ENCODE measurements at places on chromosomes 4 and X.

DNA sequence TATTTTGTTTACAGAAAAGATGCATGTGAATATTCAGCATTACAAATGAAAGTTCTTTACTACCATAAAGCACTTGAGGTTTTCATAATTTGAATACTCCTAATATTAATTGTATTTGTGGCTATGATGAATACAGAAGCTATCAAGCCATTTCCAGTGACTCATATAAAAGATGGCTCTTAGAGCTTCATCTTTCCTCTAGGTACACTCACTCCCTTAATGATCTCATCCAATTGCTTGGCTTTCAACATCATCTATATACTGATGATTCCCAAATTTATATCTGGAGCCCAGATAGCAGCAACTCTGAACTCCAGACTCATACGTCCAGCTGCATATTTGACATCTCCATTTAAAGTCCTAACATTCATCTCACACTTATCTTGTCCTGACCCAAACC is 183.4 kb upstream of the FAM241A start:
- no peaks in the 10 kb centered on the region for H3K36me3 ChIP-seq
- no peaks in the 10 kb centered on the region for H3K27me3 ChIP-seq
- H3K4me1 ChIP-seq = no peaks in the 10 kb centered on the region
- DNase-seq = no peak
- H3K27ac ChIP-seq = no peak overlapping the region
- no peak overlapping the region for H3K4me3 ChIP-seq

DNA sequence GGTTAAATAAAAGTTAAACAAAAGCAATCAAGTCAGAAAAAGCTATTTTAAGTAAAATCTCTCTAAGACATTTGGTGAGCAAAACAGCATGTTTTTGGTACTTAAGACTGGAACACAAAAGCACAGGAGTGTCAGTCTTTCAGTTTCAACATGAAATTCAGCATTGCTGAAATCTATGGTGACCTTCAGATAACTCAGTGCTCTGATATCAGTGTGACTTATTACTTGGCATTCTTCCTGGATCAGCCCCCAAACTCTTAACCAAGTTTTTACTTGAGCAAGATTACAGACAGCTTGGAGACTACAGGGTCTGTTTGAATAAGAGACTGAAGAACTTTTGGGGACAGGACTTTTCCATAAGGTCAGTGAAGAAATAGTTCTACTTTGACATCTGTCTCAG is 437.2 kb downstream of the RAPGEF2 start:
- peaks cover 45% of the 10 kb centered on the region for H3K4me1 ChIP-seq
- DNase-seq = no peak
- H3K4me3 ChIP-seq = no peak overlapping the region

- H3K27me3 ChIP-seq = no peaks in the 10 kb centered on the region
- H3K27ac ChIP-seq = no peak overlapping the region
- no peaks in the 10 kb centered on the region for H3K36me3 ChIP-seq
- no peak overlapping the region for H3K4me3 ChIP-seq
- H3K4me1 ChIP-seq = no peaks in the 10 kb centered on the region
These were observed 13.9 kb upstream of the SLC7A11 start for GRCh38 chr4:138255917-138256597.

DNA sequence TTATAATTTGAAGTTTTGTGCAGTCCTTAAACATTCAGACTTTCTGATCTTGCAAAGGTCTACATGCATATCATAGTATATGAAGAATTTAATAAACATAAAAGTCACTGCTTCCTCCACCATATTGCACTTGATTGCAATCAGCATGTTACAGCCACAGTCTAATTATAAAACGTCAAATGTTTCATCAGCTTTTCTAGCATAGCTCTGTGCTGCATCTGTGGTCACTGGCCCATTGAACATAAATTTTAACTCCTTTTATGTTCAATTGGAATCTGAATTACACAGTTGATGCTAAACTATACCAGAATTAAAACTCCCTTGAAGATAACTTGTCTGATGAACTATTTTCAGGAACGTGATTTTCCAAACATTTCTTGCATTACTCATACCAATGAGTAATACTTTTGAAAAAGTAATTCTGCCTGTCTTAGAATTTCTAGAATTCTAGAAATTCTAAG is 329.1 kb downstream of the GALNTL6 start:
- H3K36me3 ChIP-seq = no peaks in the 10 kb centered on the region
- H3K4me1 ChIP-seq = no peaks in the 10 kb centered on the region
- no peaks in the 10 kb centered on the region for H3K27me3 ChIP-seq
- no peak for DNase-seq

DNA sequence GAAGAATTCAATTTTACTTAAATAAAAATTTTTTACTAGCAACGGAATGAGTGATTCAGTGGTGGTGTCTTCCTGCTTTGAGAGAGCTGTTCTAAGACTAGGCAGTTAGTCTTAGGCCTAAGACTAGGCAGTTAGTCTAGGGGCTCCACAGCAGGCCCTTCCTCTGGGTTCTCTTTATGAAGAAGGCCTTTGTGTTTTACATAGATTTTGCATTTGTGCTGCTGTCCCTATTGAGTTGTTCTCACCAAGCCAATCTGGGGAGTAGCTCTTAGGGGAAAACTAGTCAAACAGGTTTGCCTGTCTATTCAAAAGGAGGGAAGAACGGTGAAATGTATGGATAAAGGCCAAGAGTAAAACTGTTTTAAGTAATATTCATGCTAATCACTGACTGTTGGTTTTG is 7.6 kb downstream of the UGT8 start:
- peak overlapping the region; percentile 12 for H3K27ac ChIP-seq
- H3K4me3 ChIP-seq = no peak overlapping the region
- H3K36me3 ChIP-seq = no peaks in the 10 kb centered on the region

- H3K4me3 ChIP-seq = no peak overlapping the region
- no peaks in the 10 kb centered on the region for H3K36me3 ChIP-seq
- no peak for DNase-seq
- H3K27me3 ChIP-seq = no peaks in the 10 kb centered on the region
- H3K4me1 ChIP-seq = no peaks in the 10 kb centered on the region
- H3K27ac ChIP-seq = no peak overlapping the region
These were observed 152.4 kb downstream of the SNCA start for GRCh38 chr4:89684536-89684935.

DNA sequence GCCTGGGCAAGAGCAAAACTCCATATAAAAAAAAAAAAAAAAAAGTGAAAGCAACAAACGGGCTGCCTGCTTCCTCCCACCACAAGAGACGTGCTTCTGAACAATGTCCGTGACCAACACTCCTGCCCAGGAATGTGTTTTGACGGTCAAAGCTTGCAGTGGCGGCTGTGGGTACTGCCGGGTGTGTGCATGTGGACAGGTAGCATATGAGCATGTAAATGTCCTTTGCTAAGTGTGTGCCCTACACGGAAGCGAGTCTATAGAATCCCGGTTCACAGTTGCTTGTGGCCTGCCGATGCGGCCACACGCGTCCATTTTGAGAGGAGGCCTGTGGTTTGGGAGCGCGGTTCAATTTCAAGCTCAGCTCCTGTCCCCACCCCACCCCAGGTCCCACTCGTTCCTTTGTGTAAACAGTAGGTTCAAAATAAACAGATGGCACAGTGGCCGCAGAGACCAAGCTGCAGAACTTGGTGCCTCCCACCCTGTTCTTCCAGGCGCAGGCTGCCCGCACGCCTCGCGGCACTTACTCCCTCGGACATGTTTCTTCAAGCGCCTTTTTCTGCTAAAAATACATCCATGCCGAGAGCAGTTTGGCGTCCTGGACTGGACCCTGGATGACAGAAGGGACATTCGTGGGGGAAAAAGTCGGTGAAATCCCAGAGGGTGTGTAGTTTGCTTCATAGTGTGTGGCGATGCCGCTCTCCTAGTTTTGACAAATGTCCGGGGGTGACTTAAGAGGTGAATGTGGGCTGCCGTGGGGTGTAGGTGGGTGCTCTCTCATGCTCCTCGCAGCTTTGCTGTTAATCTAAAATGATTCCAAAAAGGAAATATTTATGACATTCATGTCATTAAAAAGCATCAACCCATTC is 11.5 kb upstream of the NKX1-1 start:
- DNase-seq = no peak
- no peak overlapping the region for H3K27ac ChIP-seq
- no peaks in the 10 kb centered on the region for H3K4me1 ChIP-seq
- no peak overlapping the region for H3K4me3 ChIP-seq

- no peaks in the 10 kb centered on the region for H3K27me3 ChIP-seq
- no peaks in the 10 kb centered on the region for H3K36me3 ChIP-seq
- no peak overlapping the region for H3K27ac ChIP-seq
- DNase-seq = no peak
These were observed 61.4 kb upstream of the PJA1 start for GRCh38 chrX:69226459-69227158.

GRCh38 chr4:73539386-73539785 is 57.8 kb downstream of the AFM start:
- no peak overlapping the region for H3K27ac ChIP-seq
- no peak overlapping the region for H3K4me3 ChIP-seq
- H3K4me1 ChIP-seq = peaks cover 10% of the 10 kb centered on the region
- DNase-seq = no peak

GRCh38 chr4:75930152-75930551 is 10.7 kb downstream of the NAAA start:
- H3K4me1 ChIP-seq = no peaks in the 10 kb centered on the region
- no peak overlapping the region for H3K27ac ChIP-seq
- H3K4me3 ChIP-seq = no peak overlapping the region
- no peak for DNase-seq
- H3K27me3 ChIP-seq = no peaks in the 10 kb centered on the region
